ENCODE measurements at places on chromosomes 11 and 22.

DNA sequence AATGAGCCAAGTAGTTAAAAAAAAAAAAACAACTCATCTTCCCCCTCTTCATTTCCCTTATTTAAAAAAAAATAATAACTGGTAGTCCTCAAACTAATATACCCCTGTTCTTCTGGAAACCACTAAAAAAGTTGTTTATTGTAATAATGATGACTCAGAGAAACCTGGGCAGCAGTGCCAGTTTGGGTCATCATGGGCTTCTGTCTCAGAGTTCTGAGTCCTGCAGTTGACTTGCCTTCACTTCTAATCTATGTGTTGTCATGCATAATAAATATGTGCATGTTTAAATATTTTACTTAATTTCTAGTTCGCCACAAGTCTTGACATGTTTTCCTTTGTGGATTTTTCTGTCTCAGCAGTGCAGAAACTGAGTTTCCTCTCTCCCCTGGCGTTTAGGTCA lies 46.8 kb downstream of the PPP2R1B start:
- no peak for DNase-seq

DNA sequence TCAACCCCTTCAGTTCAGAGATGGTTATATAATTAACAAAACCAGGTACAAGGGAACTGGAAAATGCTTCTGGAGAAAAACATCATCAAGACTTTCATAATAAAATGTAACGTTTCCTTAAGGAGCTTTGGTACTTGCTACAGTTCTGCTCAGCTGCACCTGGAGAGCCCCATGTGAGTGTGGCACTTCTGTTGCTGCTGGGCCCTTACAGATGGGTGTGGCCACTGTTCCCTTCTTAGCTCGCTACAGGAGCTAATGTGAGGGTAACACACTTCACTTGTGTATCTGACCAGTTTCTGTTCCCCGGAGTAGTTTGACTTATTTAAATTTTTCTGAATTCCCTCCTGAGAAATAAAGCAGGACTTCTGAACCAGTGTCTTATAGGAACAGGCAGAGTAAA lies 4.0 kb downstream of the POU2AF3 start:
- no peak for DNase-seq

- DNase-seq, result no peak
Observed at GRCh38 chr11:76602431-76602861, 68.1 kb downstream of the LRRC32 start.

GRCh38 chr22:29693161-29693560 lies 26.6 kb upstream of the CABP7 start:
- DNase-seq, result no peak

- no peak for DNase-seq
Observed at GRCh38 chr11:76194872-76195668, 11.2 kb downstream of the WNT11 start.

DNA sequence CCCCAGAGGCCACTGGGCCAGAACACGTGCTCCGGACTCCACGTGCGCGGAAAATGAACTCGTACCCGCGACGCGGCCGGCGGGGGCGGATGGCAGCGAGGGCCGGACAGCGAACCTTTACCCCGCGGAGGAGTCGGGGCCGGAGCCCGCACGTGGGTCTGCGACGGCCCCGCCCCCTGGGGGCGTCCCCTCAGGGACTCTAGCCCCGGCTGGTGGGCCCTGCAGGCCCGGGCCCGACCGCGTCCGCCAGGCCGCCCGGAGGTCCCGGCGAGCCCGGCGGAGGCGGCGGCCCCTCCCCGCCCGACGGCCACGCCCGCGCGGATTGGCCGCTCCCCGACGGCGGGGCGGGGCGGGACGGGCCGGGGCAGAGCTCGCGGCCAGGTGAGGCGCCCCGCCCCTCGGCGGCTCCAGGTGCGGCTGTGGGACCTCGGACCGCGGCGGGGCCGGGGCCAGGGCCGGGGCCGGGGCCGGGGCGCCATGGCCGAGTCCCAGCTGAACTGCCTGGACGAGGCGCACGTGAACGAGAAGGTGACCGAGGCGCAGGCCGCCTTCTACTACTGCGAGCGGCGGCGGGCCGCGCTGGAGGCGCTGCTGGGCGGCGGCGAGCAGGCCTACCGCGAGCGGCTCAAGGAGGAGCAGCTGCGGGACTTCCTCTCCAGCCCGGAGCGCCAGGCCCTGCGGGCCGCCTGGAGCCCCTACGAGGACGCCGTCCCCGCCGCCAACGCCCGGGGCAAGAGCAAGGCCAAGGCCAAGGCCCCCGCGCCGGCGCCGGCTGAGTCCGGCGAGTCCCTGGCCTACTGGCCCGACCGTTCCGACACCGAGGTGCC lies at the start of gene FAM83F:
Gene FAM83F (plus strand): TSS at position 389 of the 827 bp plus-strand sequence. CDS start 89 bp downstream, at position 478.
- no peak for DNase-seq

DNA sequence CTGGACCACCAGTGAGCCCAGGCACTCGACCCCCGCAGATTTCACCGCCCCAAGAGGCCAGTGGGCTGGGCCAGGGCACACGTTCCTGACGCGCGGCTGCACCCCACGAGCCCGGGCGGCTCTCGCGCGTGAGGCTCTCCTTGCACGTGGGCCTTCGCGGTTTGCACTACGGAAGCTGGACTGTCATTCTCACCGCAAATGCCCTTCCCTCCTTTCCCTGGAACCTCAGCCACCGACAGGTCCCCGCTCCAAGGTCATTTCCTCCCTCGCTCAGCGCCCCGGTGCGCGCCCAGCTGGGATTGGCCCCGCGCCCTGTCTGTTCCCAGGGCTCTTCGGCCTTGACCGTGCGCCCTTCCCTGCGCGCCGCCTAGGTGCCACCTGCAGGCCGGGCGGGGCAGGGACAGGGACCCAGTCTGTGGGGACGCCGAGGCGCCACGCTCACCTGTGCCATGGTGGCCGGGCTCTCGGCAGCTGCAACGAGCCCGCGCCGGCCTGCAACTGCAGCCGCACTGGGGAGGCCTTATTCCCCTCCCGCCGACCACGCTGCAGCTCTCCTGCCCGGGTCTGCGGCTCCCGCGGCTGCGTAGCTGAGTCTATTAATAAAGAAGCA lies 2.1 kb upstream of the CPT1A start:
- no peak for DNase-seq

- DNase-seq, result no peak
Observed at GRCh38 chr11:70913715-70914231, 338.6 kb downstream of the SHANK2 start.

- DNase-seq, result no peak
Observed at GRCh38 chr11:32438866-32439489, 3.6 kb upstream of the WT1 start.

DNA sequence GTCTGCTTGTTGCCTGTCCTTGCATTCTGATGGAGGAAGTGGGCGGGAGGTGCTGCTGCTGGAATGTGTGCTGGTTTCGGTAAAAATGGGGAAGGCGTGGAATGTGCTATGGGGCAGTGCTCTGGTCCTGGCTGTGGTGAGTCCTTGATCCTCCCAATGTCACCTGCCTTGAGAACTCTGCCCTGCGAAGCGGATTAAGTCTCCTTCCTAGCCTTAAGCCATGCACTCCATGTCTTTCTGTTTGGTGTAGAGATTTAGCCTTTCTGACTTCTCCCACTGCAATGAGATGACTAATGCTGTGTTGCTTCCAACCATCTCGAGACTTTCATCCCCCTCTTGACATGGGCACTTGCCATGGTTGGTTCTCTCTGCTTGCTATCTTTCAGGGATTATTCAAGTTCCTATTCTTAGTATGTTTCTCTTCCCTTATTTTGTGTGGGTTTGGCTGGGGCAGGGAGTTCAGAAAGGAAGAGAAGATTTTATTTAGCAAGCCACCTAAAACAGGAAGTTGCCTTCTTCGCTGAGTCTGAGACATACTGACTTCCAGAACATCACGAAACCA lies 687.9 kb downstream of the NTM start:
- DNase-seq, result no peak

GRCh38 chr11:45647329-45647728 lies 18.1 kb downstream of the CHST1 start:
- DNase-seq, result no peak

- no peak for DNase-seq
Observed at GRCh38 chr11:11293798-11294550, 59.1 kb downstream of the CSNK2A3 start.

- no peak for DNase-seq
Observed at GRCh38 chr22:36199001-36199551, 2.5 kb downstream of the APOL4 start.

- no peak for DNase-seq
Observed at GRCh38 chr11:110113505-110113904, 20.3 kb downstream of the ZC3H12C start.

DNA sequence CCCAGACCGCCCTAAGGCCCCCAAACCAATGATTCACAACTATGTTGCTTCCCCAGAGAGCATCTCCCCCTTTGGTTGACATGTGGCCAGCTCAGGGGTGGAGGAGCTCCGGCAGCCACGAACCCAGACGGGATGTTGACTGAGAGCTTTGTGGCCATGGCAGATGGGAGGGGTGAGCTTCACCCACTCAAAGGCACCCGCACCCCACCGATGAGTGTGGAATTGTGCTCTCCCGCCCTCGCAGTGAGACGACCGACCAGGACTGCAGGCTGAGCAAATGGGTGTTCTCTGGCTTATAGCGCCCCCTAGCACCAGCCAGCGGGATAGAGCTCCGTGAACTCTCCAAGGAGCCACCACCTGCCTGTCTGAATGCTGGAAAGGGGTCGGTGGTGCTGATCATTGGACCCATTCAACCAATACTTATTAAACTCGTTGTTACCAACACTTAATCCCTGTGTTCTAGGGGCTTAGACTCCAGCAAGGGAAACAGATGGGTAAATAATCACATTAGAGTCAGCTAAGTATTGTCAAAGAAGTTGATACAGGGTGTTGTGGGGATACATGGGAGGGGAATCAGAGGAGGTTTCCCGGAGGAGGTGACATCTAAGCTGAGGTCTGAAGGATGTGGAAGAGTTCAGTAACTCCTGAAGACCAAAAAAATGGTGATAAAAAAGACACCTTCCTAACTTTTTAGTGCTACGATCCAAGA lies 4.5 kb upstream of the TIMP3 start:
- DNase-seq, result peak; percentile 33

DNA sequence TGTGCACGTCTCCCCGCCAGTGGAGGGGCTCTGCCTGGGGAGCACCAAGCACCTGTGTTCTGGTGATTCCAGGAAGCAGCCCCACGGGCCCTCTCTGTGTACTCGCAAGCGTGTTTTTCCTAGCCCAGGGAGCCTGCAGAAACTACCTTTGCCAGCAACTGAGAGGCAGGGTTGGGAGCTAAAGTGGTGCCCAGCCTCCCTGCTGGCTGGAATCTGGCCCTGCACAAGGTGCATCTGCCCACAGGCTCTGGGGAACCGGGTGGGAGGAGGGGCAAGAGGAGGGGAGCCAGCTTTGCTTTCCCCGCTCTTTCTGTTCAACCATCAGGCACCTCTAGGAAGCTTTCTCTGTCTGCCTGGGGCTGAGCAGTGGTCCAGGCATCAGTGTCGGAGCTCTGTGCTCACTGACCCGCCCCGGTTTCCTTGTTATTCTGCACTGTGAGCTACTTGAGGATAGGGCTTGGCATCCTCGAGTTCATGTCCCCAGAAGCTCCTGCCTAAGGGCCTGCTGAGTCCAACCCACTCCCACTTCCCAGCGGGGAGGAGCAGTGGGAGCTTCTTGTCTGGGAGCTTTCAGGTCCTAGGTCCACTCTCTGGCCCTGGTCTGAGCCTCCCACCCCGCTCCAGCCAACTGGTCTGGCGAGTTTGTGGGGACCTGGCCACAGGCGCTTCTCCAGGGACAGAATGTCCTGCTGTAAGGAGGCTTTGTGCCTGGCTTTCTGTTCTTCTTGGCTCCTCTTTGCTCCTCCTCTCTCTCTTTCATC lies 14.9 kb downstream of the DAGLA start:
- DNase-seq, result no peak

GRCh38 chr22:19807914-19808872 lies 46.5 kb downstream of the GNB1L start:
- DNase-seq, result no peak

DNA sequence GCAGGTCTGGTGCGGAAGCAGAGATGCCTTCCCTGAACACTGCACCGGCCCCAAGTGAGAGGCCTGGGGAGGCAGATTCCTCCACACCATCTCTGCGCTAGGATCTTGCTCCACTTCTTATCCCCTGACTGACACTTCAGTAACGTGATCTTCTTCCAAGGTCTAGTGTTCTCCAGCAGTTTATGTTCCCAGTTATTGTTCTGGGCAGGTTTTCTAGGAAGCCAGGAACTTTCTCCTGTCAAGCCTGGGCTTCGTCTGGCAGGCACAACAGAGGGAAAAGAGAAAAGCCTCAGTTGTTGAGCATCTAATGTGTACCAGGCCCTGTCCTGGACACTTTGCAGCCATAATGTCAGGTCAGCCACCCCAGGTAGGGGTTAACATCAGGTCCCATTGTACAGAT lies 10.5 kb downstream of the CD82 start:
- no peak for DNase-seq
